ENCODE measurements at places on chromosomes 6 and 20.
A peak's percentile ranks its signal among the peaks of the same experiment; 100 is the strongest.

GRCh38 chr6:134003542-134003951 lies 48.9 kb downstream of the SLC2A12 start:
- no peak for DNase-seq

- DNase-seq, result no peak
Measured at GRCh38 chr20:5180421-5180820, 53.6 kb downstream of the CDS2 start.

DNA sequence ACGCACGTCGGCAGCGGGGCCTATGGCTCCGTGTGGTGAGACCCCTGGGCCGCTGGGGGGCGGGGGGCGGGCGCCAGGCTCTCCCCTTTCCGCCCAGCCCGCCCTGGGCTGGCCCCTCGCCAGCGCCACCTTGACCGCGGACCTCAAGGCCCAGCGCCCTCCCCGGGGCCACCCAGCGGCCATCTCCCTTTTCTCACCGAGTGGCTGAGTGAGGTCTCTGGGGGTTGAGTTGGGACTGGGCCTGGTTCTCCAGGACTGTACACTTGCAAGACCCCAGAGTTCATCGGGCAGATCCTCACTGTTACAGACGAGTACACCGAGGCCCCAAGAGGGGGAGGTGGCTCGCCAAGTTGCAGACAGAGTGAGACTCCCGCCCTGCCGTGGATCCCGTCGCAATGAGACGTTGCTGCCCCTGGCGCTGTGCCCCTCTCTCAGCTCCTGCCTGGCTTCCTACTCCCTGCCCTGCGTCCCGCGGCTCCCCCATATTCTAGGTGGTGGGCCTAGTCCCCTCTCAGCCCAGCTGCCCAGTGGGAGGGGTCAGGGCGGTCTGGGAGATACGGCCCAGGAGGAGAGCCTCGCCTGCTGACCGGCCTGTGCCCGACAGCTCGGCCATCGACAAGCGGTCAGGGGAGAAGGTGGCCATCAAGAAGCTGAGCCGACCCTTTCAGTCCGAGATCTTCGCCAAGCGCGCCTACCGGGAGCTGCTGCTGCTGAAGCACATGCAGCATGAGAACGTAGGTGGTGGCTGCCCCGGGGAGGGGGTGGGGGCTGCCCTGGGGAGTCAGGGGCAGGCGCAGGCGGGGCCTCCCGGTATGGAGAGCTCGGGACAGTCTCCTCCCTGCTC lies 576 bp downstream of the MAPK13 start:
- DNase-seq, result peak; percentile 27

GRCh38 chr20:37556538-37556937 lies 28.9 kb upstream of the BLCAP start:
- no peak for DNase-seq

DNA sequence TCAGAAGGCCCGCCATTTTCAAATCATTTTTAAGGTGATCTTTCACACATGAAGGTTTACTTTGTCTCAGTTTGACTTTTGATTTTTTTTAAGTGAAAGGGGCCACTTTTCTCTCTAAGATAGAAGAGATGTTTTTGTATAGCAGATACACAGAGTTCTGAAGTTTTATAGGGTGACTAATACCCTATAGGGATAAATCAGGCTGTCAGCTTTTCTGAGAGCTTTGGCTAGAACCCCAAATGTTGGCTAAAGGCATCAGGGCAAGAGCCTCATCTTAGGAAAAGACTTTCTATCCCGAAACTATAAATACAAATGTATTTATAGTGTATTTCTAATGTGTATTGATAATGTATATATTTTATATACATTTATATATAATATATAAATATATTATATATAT lies 181.4 kb downstream of the TBX18 start:
- DNase-seq, result no peak
